Heart left ventricle (tissue), 16 donors: ENCODE measurements at places on chromosomes 5 and 9.

GRCh38 chr5:53364061-53364460, 116.4 kb upstream of the FST start:
- no peak for DNase-seq

DNA sequence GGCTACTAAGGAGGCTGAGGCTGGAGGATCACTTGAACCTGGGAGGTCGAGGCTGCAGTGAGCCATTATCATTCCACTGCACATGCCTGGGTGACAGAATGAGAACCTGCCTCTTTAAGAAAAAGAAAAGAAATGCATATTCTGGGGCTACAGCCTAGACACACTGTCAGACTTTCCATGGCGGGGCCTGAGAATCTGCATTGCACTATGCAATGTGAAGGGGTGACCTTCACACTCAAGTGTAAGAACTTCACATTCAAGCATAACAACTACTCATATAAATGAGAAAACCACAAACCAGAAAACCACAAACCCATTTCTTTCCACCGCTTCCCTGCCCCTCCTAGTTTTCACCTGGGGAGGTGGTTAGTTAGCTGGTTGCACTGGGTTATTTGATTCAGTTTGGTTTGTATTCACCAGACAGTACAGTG, 18.0 kb upstream of the FBP2 start:
- no peak for DNase-seq

DNA sequence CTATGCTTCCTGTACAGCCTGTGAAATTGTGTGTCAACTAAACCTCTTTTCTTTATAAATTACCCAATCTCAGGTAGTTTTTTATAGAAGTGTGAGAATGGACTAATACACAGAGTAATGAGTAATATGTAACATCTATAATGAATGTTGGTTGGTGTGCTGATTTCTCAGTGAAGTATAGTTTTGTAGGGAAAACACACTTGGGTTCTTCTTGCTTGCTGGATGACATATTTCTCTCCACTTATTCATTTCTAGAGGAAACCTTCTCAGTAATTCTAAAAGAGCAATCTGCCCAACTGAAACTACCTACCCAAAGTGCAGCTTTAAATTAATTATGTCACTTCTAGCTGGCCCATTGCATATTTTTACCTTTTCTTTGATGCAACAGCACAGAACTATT, 81.1 kb upstream of the RORB start:
- DNase-seq, result no peak

DNA sequence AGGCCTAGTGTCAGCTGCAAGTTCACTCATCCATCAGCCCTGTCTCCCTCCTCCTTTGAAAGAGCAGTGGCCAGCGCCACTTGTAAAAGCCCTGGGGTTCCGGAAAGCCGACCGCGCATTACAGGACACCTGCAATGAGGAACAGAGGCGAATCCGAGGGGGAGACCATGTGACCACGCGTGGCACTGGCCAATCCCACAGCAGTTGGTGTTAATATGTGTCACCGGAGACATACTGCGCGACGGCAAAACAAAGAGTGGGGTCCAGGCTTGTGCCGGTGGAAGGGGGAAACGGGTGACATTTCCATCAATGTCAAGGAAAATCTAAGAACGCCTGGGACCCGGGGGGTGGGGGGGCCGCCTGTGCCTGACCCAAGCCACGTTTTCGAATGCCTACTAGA, 480.8 kb downstream of the SPATA31A7 start:
- no peak for DNase-seq

DNA sequence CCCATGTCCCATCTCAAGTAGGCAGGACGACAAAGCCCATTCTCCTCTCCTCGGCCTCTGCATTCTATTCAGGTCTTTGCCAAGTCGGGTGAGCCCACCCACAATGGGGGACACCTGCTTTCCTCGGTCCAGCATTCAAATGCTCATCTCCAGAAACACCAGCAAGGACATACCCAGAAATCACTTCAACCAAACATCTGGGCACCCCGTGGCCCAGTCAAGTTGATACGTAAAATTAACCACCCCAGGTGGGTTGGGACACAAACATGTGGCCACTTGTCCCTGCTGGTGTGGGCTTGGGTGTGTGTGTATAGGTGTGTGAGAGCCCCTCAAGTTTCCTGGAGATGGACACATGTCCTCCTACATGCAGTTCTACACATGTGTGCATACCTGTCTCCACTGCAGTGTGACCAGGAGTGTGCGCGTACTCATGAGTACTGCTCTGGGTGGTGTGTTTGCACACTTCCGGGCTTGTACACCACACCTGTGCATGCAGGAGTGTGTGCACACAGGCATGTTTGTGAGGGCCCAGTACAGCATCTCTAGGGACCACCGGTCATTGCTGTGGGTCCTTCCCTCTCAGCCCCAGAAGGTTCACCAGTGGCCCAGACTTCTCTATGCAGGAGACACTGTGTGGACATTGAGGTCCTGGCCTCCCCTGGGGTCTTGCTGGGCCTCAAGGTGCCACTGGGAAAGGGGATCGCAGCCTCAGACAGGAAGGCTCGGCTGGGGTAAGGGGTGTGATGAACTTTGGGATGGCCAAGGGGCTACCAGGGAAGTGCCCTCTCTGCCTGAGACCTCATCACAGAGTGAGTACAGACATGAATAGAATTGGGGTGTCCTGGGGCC, 35.4 kb upstream of the RXRA start:
- DNase-seq, result no peak

- no peak for DNase-seq
These were observed 33.9 kb downstream of the TAS2R1 start for GRCh38 chr5:9596171-9596780.

- no peak for DNase-seq
These were observed 61.8 kb upstream of the CEMIP2 start for GRCh38 chr9:71830153-71830552.

DNA sequence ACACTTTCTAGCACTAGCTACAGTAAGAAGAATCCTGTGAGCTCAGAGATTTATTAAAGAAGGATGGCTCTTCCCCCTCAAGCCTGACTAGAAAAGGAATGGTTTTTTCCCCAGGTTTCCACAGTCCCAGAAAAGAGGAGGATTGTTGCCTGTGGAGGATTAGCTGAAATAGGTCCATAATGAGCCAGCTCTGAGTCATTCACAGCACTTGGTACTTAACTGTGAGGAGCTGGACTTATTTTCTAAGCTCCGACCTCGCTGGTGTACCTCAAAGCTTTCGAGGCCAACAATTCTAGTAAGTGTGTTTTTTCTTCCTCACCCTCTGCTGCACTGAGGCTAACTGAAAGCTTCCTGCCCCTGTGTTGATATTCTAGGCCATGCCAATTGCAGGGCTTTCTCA, 222.5 kb upstream of the IL12B start:
- DNase-seq, result no peak

DNA sequence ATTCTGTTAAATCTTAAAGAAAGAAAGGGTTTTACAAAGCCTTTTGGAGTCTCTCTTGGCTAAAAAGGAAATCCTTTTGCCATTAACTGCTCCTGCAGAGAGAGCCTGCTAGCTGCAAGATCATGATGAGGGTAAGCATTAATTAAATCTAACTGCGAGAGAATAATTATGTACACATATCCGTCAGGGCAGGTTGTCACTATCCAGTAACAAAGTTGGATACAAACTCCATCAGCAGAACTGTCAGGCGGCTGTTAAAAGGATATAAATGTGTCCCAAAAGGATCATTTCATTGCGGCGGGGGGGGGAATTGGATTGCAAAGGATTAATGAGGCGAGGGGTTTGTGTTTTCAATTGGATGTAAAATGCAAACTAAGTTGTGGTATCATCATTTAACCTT, 289.3 kb downstream of the ASTN2 start:
- DNase-seq, result no peak

DNA sequence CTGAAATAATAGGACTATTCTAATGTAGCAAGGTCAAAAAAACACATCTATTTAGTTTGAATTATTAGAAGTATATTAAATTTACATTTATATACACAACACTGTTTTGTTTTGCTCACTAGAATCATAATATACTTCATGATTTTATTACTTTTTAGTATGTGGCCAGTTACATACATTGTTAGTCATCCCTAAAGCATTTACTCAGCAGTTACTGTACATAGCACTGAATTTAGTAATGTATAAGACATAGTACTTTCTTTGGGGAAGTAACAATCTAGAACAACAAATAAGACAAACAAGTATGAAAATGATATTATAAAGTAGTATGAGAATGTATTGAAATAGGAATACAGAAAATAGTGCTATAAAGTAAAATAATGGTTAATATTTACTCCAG, 28.2 kb downstream of the ERCC8 start:
- no peak for DNase-seq

- no peak for DNase-seq
These were observed 329.4 kb downstream of the KIF4B start for GRCh38 chr5:155342956-155343355.

DNA sequence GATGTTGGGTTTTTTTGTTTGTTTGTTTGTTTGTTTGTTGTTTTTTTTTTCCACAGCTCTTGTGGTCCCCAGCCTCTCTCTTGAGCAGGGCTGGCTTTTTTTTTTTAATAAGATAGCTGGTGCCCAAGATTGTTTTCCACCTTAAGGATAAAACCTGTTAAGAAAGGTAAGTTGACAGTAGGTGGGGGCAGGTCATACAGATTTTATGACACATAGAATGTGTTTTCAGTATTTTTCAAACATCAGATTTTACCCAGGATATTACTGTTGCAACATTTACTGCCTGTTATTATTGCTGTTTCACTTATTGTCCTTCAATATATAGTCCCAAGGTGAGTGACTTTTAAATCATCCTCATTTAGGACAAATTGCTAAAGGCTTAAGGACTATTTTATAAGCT, 3.9 kb upstream of the IL7R start:
- no peak for DNase-seq

- no peak for DNase-seq
These were observed 19.3 kb upstream of the GPR150 start for GRCh38 chr5:95600557-95600956.
